ENCODE measurements at places on chromosomes 5 and 9.
A peak's percentile ranks its signal among the peaks of the same experiment; 100 is the strongest.

- peak; percentile 2 for DNase-seq
Measured at GRCh38 chr5:107428303-107428813, 242.4 kb downstream of the EFNA5 start.

GRCh38 chr5:77396017-77396416 is 96.1 kb downstream of the WDR41 start:
- DNase-seq = no peak

- DNase-seq = no peak
Measured at GRCh38 chr9:91710158-91710557, 239.9 kb downstream of the ROR2 start.

DNA sequence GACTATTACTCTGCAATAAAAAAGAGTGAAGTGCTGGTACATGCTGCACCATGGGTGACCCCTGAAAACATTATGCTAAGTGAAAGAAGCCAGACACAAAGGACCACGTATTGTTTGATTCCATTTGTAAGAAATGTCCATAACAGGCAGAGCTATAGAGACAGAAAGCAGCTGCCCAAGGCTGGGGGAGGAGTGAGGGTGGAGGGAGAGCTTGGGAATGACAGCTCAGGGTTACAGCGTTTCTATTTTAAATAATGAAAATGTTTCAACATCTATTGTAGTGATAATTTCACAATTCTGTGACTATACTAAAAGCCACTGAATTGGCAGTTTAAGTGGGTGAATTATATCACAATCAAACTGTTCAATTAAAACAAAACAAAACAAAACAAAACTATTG is 81.7 kb downstream of the MYO10 start:
- no peak for DNase-seq

DNA sequence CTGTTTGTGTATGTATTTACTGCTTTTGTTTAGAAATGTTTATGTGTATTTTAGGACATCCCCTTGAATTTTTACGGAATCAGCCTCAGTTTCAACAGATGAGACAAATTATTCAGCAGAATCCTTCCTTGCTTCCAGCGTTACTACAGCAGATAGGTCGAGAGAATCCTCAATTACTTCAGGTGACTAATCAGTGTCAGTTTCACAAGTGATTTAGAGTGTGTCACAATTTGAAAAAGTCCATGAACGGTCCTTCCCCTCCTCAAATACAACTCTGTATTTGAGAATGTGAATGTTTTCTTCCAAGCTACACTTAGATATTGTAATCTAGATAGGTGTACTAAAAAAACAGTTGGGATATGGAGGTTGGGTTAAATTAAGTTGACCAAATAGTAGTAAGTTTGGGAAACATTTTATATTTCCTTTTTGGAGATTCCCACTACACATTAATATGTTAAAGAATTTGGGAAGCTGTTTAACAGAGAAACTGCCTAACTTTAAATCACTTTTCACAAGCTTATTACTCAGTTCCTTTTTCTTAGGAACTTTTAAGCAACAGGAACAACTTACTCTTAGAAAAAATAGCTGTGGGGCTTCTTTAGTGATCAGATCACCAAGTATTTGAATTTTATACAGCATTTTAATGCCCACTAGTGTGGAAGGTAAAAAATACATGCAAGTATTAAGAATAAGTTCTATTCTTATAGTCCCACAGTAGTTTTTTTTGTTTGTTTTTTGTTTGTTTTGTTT is 40.9 kb downstream of the RAD23B start:
- no peak for DNase-seq

DNA sequence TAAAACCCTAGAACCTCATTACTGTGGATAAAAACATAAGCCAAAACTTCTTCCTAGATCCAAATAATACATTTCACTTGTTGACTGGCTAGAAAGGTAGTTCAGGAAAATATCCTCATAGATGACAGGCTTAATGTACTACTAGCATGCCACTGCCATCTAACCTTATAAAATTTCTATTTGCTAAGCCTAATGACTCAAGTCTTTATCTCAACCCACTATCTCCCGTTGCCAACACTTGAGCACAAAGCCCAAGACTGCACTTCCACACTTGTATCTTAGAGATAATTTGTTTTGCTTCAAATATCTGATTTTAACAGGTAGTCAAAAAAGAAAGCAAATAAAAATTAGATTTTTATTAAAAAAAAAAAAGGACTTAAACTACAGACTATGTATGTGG is 42.7 kb downstream of the FBXL17 start:
- no peak for DNase-seq

- no peak for DNase-seq
Measured at GRCh38 chr9:8916771-8917170, 1117.2 kb upstream of the DMAC1 start.

GRCh38 chr5:178334861-178335260 is 102.3 kb upstream of the PHYKPL start:
- DNase-seq = no peak

- DNase-seq = peak; percentile 26
Measured at GRCh38 chr5:121949885-121950284, 11.9 kb upstream of the SRFBP1 start.

DNA sequence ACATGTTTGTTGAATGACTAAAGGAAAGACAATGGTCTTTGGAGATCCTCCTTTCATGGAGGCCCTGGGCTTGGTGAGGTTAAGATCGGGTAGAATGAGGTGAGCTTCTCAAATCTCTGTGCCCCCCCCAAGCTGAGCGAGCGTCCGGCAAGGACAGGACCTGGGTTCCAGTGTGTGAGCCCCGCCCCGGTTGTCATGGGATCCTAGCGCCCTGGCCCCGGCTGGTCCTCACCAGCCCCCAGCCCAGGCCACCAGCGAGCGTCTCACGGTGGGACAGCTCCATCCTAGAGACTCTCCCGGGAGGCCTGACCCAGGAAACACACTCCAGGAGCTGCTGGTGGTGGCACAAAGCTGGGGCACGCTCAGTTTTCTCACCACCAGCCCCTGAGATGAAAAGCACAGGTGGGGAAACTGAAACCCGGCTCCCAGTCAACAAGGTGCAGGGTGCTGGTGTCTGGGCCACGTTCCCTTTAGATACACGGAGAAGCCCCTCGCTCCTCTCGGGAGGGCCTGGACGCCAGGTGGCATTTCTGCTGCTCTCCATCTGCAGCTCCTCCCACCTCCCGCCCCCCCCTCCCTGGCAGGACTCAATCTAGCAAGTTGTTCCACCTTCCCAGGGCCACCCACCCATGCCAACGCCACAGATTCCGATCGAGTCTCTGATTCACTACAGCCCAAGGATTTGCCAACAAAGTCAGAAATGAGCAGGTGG is 131.3 kb upstream of the PPP1R26 start:
- DNase-seq = no peak

DNA sequence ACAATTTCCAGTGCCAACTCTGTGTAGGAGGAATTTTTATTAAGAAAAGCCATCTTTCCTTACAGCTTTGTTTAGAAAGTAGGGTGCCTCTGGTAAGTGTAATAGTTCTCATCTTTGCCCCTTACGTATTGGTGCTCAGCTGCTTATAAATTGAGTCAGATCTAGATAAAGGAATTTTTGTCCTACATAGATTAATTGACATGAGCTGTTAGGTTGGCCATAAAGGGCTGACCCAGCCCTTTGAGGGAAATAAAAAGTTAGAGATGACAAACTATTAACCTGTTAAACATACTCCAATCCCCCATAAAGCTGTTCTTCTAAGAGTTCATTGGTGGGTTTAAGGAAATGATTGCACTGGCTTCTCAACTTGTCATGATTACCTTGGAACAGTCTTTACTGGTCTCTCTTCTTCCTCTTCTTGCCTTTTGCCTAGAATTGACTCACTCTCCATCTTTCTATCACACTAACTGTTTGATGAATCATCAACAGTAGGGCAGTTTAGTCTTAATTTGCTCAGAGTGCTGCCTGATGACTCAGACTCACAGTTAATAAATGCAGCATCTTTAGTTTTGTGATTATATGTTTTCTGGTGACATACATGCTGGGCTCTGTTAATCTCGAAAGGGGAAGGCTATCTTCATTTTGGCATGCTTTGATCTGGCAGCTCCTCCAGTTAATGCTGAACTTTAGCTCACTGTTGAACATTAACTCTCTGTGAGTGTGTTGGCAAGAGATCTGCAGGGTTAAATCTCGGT is 51.7 kb downstream of the ARHGAP26 start:
- DNase-seq = no peak

DNA sequence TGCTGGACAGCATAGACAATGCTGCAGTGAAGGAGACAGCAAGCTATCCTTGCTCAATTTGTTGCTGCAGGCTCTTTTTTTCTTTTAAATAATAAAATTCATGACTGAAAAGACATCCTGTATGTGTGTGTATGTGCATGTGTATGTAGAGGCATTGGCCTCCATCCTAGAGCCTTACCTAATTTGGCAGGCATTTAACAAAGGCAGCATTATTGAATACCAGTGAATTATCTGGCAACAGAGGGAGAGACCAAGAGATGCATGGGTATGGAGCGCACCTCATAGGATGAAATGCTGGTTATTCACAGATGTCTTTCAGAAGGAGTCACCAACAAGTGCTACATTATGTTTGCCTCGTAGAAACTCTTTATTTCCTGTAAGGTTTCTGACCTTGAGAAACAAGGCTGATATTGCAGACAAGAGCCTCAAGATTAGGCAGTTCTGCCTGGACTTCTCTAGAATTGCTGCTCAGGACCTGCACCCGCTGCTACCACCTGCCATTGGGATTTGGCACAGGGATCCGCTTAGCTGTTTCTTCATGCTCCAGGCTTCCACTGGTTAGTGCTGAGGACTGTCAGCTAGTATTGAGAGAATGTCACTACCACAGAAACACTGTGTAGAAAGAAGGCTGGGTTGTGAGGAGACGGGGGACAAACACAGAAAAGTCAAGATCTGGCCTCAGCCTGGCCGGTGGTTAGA is 247.7 kb upstream of the RFX3 start:
- no peak for DNase-seq

DNA sequence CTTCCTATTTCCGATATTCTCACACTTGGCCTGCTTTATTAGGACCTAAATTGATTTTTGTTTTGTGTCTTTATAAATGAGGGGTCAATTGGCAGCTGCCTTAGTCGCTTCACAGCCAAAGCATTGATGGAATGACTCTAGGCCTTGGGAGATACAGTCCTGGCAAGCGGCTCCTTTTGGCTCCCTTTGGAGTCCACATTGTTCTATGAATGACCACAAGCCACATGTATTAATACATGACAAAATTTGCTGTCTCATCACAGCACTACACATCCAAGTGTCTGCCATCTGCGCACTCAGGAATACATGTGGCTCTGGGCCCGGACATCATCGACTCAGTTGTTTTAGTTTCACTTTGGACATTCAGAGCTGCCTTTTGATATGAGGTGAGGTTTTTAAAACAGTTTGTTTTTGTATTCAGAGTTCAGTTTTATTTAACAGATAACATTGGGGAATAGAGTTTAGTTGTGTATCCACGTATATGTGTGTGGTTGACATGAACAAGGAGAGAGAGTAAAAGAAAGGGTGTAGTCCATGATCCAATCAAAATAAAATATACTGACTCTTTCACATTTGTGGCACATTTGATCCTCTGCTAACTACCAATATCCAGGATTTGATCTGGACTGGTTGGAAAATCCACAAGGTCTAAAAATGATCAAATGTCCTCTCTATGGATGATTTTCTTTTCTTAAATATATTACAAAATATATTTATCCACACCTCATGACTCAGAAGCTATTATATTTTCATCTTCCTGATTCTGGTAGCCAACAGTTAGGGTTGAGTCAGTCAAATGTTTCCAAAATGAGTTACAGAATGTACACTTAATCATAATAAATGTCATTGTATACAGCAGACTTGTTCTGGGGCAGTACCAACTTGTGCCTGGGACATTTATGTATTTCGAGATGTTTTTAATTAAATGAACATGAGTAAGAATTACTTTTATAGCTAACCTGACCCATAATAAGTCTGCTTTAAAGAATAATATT is 114.0 kb upstream of the MTAP start:
- no peak for DNase-seq

DNA sequence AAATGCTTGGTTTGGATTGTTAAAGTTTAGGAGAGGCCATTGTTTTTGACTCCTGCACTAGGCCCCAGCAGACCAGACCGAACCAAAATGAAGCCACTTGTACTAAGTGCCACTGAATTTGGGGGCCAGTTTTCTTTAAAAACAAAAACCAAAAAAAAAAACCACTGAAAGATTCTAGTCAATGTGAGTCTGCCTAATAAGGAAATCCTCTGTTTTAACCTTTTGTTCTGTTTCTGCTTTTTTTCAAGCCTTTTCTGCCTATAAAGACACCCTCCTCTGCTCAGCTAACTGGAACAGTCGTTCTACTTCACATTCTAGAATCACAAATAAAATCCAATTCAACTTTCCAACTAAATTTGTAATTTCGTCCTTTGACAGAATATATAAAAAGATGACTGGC is 64.9 kb downstream of the SERINC5 start:
- DNase-seq = peak; percentile 33

- no peak for DNase-seq
Measured at GRCh38 chr5:37207802-37208201, 41.4 kb downstream of the CPLANE1 start.

- DNase-seq = no peak
Measured at GRCh38 chr5:42840842-42841567, 29.3 kb upstream of the SELENOP start.

GRCh38 chr9:126677188-126678084 is 63.7 kb downstream of the LMX1B start:
- no peak for DNase-seq
